Articular chondrocyte of knee joint (primary cell): ENCODE measurements at places on chromosomes 2 and 18. TPM values are rescaled to one million over a fixed set of nuclear protein-coding genes. Genes with fewer than 3 reads are reported as not detected.

KIAA2012 gene
- under 0.01 TPM in 1 of 2 replicates, not detected in the other for total RNA-seq

HRH4 gene
- 0.11 and 0.13 TPM in 2 replicates for total RNA-seq

ANKRD53 gene
- total RNA-seq = 0.39 and 0.65 TPM in 2 replicates

DLX2 gene
- total RNA-seq = 0.22 TPM in 1 of 2 replicates, not detected in the other

CIDEA gene
- total RNA-seq = 0.32 and 0.52 TPM in 2 replicates

MLPH gene
- total RNA-seq = 0.65 and 3.8 TPM in 2 replicates

TLX2 gene
- total RNA-seq = 0.11 and 0.13 TPM in 2 replicates

DYNAP gene
- total RNA-seq = not detected in 2 replicates

B3GNT7 gene
- total RNA-seq = 0.43 and 0.78 TPM in 2 replicates
